ENCODE measurements at places on chromosomes 7 and 10.
A peak's percentile ranks its signal among the peaks of the same experiment; 100 is the strongest.

- H3K36me3 ChIP-seq: no peaks in the 10 kb centered on the region
- no peak overlapping the region for H3K27ac ChIP-seq
- no peak for DNase-seq
- no peak overlapping the region for H3K4me3 ChIP-seq
Observed at GRCh38 chr7:26549281-26549944, 257.8 kb downstream of the SNX10 start.

DNA sequence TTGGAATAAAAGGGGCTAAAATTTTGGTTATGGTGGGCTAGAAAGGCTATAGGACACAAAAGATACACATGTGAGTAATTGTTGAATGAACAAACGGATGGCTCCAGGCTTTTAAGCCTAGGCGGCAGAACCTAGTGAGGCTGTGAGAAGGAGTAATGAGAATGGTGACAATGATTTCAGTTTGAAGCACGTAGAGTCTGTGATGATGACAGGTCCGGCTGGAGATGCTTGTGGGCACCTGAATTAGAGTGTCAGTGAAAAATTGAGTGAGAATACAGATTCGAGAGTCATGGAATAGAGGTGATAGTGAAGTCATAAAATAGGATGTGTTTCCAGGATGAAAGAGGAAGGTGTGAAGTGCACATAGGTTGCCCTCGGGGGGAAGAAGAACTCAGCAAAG lies 170.6 kb downstream of the TMEM178B start:
- no peak for DNase-seq
- H3K36me3 ChIP-seq: no peaks in the 10 kb centered on the region
- H3K27ac ChIP-seq: no peak overlapping the region
- no peaks in the 10 kb centered on the region for H3K4me1 ChIP-seq
- no peak overlapping the region for H3K4me3 ChIP-seq

GRCh38 chr10:72024596-72024995 lies 60.4 kb downstream of the CHST3 start:
- no peaks in the 10 kb centered on the region for H3K36me3 ChIP-seq
- peaks cover 3% of the 10 kb centered on the region for H3K27me3 ChIP-seq
- no peak overlapping the region for H3K4me3 ChIP-seq

DNA sequence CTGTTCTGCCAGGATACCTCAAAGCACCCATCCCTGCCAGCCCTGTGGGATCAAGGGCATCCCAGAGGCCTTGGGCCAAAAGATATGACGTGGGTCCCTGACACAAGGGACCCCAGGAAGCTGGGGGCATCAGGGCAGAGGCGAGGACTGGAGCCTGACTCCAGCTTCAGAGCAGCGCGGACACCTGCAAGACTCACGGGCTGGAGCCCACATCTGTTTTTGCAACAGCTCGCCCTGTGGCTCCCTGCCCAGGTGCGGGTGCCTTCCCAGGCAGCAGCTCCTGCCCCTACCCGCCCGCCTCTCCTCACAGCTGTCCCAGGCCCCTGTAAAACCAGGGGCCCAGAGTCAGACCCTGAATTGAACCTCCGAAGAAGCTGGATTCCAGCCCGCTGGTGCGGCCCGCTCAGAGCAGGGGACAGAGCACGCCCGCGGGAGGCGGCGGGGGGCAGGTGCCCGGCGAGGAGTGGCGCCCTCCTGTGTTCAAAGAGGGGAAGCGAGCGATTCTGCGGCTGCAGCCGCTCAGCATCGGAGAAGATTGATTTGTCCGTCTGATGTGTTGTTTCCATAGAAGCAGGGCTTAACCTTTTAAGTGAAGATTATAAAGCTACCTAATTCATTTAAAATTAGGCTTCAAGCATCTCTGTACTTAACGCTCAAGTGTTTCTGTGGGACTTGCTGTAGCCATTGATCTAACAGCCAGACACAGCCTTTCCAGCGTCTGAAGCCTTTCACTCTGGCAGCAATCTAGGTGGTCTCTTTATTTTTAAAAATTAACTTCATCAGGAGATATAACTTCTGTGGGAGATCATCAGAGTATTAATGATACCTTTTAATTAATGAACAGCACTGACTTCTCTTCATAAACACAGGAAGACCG lies 88.4 kb downstream of the BEND7 start:
- peaks cover 30% of the 10 kb centered on the region for H3K27me3 ChIP-seq
- H3K4me1 ChIP-seq: peaks cover 8% of the 10 kb centered on the region
- H3K4me3 ChIP-seq: peak overlapping the region; percentile 58
- DNase-seq: peak; percentile 43
- H3K27ac ChIP-seq: no peak overlapping the region

- peaks cover 9% of the 10 kb centered on the region for H3K4me1 ChIP-seq
- H3K27me3 ChIP-seq: peaks cover 5% of the 10 kb centered on the region
- H3K36me3 ChIP-seq: no peaks in the 10 kb centered on the region
- H3K4me3 ChIP-seq: no peak overlapping the region
- DNase-seq: no peak
Observed at GRCh38 chr7:87144173-87144657, 8.0 kb upstream of the DMTF1 start.

DNA sequence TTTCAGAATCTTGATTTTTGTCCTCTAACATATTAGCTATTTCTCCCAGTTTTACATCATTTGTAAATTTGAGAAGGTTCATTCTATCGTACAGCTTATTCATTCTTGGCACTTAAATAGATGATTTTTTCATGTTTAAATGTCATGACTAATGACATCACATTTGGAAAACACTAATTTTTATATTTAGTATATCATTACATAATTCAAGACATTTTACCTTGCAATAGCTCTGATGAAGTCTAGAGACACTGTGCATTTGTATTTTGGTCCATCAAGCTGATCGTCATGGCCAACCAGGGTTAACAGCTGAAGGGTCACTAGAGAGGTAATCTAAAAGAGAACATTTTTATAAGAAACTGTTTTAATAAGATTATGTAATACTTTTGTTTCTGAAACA lies 71.3 kb downstream of the ORC5 start:
- peak overlapping the region; percentile 86 for H3K27ac ChIP-seq
- peaks cover 9% of the 10 kb centered on the region for H3K4me1 ChIP-seq
- DNase-seq: no peak
- peaks cover 12% of the 10 kb centered on the region for H3K36me3 ChIP-seq
- H3K4me3 ChIP-seq: no peak overlapping the region

DNA sequence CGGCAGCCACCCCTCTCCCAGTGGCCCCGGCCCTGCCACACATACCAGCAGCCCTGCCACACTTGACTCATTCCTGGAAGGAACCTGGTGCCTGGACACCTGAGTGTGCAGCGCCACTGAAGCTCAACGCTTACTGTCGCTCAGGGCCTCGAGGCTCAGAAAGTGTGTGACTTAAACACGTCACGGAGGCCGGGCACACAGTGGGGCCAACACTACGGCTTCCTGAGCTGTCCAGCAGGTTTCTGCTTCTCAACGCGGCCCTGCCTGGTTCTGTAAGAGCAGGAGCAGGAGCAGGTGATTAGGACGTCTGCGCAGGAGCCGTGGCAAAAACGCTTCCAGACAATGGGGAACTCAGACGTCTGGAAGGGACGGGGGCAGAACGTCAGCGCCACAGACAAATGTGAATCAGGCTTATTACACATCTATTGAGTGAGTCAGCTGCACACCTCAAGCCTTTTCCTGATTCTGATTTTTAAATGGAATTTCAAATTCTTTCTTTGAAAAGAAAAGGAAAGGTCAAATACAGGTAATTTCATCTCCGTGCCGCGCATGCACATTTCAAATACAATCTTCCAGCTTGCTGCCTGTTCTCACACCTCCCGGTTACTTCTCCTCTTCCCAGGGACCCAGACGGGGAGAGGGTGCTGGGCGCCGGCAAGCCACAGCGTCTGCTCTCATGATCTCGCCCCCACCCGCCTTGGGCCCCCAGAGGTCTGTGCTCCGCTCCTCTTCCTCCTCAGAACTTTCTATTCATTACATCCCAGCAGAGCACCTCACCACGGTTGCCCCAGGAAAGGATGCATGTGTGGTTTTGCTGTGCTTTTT lies 66.6 kb downstream of the ADARB2 start:
- no peaks in the 10 kb centered on the region for H3K27me3 ChIP-seq
- no peak overlapping the region for H3K4me3 ChIP-seq
- no peaks in the 10 kb centered on the region for H3K4me1 ChIP-seq
- DNase-seq: no peak
- H3K36me3 ChIP-seq: no peaks in the 10 kb centered on the region

DNA sequence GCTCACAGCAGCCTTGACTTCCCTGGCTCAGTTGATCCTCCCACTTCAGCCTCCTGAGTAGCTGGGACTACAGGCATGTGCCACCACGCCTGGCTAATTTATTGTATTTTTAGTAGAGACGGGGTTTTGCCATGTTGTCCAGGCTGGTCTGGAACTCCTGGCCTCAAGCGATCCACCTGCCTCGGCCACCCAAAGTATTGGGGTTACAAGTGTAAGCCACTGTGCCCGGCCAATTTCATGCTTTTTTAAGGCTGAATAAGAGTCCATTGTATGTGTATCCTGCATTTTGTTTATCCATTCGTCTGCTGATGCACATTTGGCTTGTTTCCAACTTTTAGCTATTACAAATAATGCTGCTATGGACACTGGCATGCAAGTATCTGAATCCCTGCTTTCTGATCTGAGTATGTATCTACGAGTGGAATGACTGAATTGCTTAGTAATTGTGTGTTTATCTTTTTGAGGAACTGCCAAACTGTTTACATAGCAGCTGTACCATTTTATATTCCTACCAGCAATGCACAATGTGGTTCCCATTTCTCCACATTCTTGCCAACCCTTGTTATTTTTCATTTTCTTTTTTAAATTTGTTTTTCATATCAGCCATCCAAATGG lies 37.3 kb upstream of the TPST1 start:
- H3K36me3 ChIP-seq: no peaks in the 10 kb centered on the region
- DNase-seq: no peak
- no peaks in the 10 kb centered on the region for H3K4me1 ChIP-seq
- H3K4me3 ChIP-seq: no peak overlapping the region
- H3K27ac ChIP-seq: no peak overlapping the region

DNA sequence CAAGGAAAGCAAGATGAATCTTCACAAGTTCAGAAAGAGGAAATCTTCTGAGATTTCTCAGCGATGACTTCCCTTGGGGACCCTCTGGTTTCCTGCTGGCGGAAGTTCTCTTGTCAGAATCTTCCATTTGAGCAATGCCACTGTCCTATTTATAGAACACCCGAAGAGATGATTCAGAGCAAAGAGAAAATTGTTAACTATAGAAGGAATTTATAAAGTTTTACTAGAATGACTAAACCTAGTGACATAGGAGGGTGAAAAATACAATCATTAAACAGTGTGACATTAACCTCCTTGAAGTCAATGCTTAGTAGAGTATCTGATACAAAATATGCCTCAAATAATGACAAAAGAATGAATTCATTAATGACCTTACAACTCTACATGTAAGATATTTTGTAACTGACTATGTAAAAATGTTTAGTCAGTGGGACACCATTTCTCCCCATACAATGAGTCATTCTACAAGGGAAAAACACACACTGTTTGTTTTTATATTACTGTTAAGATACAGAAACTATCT lies 206.5 kb upstream of the CNTNAP2 start:
- no peaks in the 10 kb centered on the region for H3K4me1 ChIP-seq
- DNase-seq: no peak
- no peaks in the 10 kb centered on the region for H3K27me3 ChIP-seq

- no peak for DNase-seq
- H3K4me3 ChIP-seq: no peak overlapping the region
- no peaks in the 10 kb centered on the region for H3K4me1 ChIP-seq
- no peak overlapping the region for H3K27ac ChIP-seq
- no peaks in the 10 kb centered on the region for H3K36me3 ChIP-seq
Observed at GRCh38 chr10:13627459-13628310, 40.9 kb downstream of the PRPF18 start.

- no peak overlapping the region for H3K4me3 ChIP-seq
- DNase-seq: no peak
- H3K27ac ChIP-seq: no peak overlapping the region
- peaks cover 6% of the 10 kb centered on the region for H3K27me3 ChIP-seq
- H3K36me3 ChIP-seq: no peaks in the 10 kb centered on the region
Observed at GRCh38 chr7:157056957-157057902, 46.8 kb upstream of the MNX1 start.

GRCh38 chr10:89805599-89806013 lies 104.2 kb downstream of the KIF20B start:
- H3K27me3 ChIP-seq: peaks cover 29% of the 10 kb centered on the region
- peaks cover 31% of the 10 kb centered on the region for H3K4me1 ChIP-seq
- no peak for DNase-seq
- no peak overlapping the region for H3K4me3 ChIP-seq

DNA sequence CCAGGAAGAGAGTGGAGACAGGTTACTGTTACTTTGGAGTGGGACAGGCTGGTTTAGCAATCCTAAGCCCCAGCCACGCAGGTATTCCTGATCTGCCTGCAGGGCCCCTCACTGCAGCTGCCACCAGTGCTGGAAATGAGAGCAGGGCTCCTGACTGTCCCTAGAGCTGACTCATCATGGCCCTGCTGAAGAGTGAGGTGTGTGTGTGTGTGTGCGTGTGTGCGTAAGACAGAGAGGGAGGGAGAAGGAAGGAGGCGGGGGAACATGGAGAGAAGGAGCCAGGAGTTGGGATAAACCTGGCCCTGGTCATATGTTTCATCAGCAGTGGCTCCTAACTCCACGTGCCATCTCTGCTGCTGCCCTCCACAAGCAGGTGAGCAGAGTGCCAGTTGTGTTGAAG lies 3.6 kb downstream of the FOXI2 start:
- H3K27ac ChIP-seq: no peak overlapping the region
- peaks cover 17% of the 10 kb centered on the region for H3K27me3 ChIP-seq
- DNase-seq: no peak
- no peaks in the 10 kb centered on the region for H3K4me1 ChIP-seq

GRCh38 chr7:69736126-69736810 lies 138.0 kb downstream of the AUTS2 start:
- H3K4me1 ChIP-seq: no peaks in the 10 kb centered on the region
- H3K36me3 ChIP-seq: no peaks in the 10 kb centered on the region
- no peak overlapping the region for H3K4me3 ChIP-seq
